ENCODE measurements at places on chromosomes 13 and 19. TPM values are rescaled to one million over a fixed set of nuclear protein-coding genes. Genes with fewer than 3 reads are reported as not detected.
A peak's percentile ranks its signal among the peaks of the same experiment; 100 is the strongest.

DNA sequence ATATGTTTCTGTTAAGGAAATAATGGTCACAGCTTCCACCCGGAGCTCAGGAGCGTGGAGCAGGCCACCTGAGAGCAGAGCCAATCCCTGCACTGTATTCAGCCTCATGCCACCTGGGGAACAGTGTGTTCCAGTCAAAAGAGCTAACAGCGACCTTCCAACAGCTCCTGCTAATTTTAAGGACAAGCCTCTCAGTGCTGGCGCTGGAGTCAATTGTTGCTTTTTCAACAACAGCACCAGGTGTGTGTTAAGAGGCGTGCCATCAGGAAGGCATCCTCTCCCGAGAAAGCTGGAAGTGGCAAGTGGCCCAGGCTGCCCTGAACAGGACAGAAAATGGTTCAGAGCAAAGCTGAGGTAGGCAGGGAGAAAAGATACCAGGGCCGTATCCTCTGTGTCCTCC lies 102.0 kb downstream of the CACNA1A start:
- no peak for DNase-seq

GRCh38 chr19:55580628-55581144 lies at the start of gene ZNF579:
TSS of gene ZNF579 (minus strand) at chr19:55580848. CDS start at chr19:55579639, 1,209 bp downstream.
- DNase-seq: peak; percentile 91

- DNase-seq: peak; percentile 92
Observed at GRCh38 chr19:46786236-46787039, 2.0 kb downstream of the SLC1A5 start.

DNA sequence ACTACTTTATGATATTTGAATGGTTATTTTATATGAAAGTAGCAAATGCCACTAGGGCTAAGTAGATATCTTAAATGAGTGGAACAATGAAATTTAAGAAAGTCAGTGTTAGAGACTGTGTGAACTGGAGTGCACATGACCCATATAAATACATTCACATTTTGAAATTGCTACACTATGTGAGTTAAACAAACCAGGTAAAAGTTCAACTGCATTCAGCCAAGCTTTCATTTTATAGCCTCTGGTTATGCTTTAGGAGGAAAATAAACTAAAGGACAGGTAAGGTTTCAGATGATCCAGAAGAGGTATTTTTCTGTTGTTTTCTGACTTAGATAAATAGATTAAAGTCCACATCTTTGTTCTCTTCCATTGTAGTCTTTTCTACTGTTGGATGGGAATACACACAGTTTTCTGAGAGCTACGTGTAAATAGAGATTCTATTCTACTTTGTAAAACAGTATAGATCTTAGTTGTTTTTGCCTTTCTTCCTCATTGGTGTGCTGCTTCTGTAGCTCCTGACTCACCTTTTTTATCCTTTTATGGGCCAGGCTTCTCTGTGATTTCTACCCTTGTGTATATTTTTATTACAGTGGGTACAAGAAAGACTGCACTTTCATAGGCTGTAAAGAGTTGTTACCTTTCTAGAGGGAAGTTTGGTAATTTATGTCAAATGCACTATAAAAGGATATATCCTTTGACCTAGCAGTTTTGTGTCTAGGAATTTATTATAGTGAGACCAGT lies 54.6 kb upstream of the KCTD4 start:
- no peak for DNase-seq

DNA sequence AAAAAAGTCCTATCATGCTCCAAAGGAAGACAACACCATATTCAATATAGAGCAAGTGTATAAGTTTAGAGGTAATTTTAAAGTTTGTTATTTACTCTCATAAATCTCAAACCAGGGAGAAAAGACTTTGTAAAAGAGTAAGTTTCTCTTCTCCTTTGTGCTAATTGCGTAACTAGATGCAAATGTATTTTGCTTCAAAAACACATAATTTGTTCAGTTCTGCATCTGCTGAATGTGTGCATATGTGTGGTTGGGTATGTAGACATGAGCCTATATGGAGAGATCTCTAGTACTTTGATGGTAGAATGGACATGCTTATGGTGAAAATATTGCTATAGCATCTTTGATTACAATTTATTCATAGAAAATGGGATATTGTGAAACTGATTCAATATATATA lies 17.8 kb upstream of the MIR17HG start:
- no peak for DNase-seq

- no peak for DNase-seq
Observed at GRCh38 chr13:44278166-44278565, 95.5 kb upstream of the SERP2 start.

The IL17D gene
- polyA plus RNA-seq: 0.51 TPM

DNA sequence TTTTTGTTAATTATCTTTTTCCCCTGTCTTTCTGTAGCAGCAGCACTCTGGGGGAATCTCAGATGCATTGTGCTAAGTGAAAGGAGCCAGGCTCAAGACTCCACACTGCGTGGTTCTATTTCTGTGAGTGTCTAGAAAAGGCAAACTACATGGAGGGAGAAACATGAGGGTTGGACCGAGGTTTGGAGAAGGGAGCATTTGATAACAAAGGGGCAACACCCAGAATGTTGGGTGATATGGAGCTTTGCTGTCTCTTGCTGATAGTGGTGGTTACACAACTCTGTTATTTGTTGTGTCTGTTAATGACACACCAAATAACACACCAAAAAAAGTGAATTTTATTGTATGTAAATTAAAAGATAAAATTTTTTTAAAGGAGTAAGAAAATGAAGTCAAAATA lies 107.8 kb downstream of the COL4A2 start:
- DNase-seq: no peak

GRCh38 chr13:48496271-48497161 lies 36.4 kb downstream of the RCBTB2 start:
- no peak for DNase-seq

GRCh38 chr19:15631817-15632216 lies 8.9 kb upstream of the CYP4F3 start:
- DNase-seq: peak; percentile 48

- peak; percentile 75 for DNase-seq
Observed at GRCh38 chr19:1780272-1780958, 27.1 kb downstream of the ONECUT3 start.

DNA sequence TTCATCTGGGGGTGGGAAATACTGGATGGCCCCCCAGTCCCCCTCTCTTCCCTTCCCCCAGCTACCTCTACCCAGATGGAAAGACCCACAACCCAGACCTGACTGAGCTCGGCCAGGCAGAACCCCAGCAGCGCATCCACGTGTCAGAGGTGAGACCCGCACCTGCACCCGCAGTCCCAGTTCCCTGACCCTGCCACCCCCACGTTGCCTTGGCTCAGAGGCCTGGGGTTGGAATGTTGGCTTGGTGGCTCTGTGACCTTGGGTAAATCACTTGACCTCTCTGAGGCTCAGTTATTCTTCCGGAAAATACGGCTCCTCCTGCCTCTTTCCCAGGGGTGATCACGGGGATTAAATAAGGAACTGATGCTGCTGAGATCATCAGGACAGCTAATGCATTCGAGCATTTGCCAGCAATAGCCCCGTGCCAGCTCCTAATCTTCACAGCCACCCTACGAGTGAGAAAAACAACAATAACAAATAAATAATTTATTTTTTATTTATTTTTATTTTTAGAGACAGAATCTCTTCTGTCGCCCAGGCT lies 12.3 kb downstream of the CBLC start:
- DNase-seq: peak; percentile 33

The SHD gene
- not detected for polyA plus RNA-seq

- no peak for DNase-seq
Observed at GRCh38 chr19:47679922-47680857, 33.0 kb upstream of the EHD2 start.

- DNase-seq: peak; percentile 43
Observed at GRCh38 chr19:18675779-18676178, 7.7 kb upstream of the CRTC1 start.

Measured in GM23248 (cell line).